ENCODE measurements at places on chromosomes 2 and 18.

DNA sequence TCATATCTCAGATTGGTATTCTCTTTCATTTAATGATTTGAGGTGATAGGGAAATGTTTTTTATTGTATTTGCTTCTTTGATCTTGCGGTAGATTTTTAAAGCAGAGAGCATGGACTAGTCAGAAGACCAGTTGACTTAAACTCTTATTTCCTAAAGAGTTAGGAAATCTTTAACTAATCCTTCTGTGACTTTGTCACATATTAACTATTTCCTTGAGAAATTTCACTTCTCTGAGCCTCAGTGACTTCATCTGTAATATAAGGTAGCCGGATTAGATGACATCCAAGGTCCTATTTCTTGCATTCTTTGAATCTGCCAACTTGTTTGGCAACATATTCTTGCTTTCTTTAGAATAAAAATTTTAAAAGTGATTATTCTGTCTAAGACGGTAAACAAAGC, 55.6 kb downstream of the MTX2 start:
- no peak for DNase-seq

GRCh38 chr2:189386741-189387140, 54.5 kb upstream of the WDR75 start:
- no peak for DNase-seq

DNA sequence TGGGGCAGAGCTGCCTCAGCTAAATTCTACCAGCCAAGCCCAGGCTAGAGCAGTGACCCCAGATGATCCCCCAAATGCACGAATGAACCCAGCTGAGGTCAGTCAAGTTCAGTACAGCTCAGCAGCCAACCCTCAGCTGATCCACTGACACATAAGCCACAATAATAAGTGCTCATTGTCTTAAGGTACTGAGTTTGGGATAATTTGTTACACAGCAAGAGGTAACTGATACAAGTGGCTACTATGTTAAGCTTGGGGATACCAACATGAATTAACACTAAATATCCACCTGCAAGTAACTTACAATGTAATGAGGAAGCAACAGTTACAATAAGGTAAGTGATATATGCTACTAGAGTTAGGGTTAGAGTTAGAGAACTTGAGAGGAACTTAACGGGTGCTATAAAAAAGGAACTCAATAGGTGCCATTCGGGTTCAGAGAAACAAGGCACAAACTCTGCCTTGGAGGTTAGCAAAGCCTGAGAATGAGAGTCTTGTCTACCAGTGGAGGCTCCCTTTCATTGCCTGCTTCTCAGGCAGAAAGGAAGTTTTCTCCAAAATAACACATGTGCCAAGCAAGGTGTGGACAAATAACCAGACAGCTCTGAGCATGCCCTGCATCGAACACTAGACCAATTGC, 189.4 kb downstream of the ARL4C start:
- DNase-seq = no peak

GRCh38 chr2:232368311-232368731, 10.2 kb upstream of the ALPP start:
- no peak for DNase-seq

- peak; percentile 80 for DNase-seq
These were observed 44.3 kb downstream of the SERTAD2 start for GRCh38 chr2:64609227-64609941.

DNA sequence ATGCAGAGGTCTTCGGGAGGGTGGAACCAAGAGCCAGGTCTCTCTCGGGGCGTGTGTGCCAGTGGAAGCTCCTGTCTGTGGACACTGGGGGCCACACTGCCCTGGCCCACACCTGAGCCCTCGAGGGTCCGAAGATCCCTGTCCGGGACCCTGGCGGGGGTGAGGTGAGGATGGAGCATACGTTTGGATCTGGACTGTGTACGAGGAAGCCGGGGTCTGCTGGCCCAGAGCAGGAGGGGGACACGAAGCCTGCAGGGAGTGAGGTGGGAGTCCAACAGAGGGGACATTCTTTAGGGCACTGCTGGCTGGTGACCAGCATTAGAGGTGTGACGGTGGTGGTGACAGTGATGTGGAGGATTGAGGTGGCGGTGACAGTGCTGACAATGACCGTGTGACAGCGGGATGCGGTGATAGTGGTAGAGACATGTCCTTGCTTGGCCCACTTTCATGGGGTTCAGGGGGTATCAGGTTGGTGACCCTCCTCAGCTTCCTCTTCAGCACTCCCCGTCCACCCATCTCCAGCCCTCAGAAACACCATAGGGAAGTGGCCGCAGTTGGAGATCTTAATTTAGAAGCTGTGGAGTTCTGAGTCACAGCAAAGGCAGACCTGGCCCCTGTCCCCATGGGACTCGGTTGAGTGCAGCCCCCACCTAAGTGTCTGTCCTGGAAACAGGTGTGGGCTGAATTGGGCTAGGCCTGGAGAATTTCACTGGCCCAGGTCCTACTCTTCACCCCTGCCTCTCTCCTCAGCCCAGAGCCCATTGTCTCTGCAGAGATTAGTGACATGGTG, 252.0 kb downstream of the DYSF start:
- DNase-seq = no peak

GRCh38 chr2:221337957-221338685, 234.0 kb downstream of the EPHA4 start:
- no peak for DNase-seq

- no peak for DNase-seq
These were observed 42.5 kb downstream of the TEX44 start for GRCh38 chr2:231634951-231635875.

GRCh38 chr18:49026501-49027373, 76.0 kb upstream of the SMAD7 start:
- no peak for DNase-seq

DNA sequence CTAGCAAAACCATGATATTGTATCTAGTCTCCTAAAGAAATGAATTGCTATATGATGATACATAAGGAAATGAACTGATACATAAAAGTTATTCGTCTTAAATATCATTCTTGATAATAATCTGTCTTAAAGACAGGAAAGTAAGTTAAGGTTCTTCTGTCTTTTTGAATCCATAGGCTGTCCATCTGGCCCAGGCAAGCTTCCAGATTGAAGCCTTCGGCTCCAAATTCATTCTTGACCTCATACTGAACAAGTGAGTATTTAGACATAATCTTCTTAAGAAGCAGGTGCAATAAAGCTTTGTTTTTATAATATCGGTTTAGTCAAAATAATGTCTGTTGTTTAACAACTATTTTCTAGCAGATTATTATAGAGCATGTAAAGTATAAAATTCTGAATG, 37.7 kb downstream of the ADAM23 start:
- no peak for DNase-seq

DNA sequence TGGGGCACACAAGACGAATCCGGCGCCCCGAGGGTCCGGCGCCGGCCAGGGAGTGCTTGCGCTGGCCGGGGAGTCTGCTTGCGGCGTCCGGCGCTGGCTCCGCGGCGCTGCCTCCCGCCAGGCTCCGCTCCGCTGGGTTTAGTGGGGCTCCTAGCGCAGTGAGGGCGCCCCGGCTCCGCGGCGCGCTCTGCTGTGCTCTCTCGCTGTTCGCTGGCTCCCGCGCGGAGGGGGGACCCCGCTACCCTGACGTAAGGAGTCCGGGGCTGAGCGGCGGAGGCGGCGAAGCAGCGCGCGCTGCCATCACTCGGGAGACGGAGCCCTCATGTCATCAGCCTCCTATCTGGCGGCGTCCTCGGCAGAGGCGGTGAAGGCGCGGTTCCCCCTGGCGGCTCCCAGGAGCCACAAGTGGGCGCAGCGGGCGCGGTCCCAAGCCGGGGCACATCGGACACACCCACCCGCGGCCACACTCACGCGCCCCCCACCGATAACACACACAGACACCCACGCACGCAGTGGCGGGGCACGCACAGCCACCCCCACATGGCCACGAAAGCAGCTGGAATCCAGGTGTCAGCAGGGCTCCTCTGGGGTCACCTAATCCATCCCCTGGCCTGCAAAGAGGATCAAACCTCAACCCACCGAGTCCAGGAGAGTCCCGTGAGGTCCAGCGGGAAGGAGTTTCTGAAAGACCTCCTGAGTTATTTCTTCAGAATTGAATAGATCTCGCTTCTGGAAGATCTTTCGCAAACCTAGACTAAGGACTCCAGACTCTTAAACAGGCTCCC, at the start of gene C1QL2:
C1QL2 (minus strand) TSS at position 189 of the 785 bp plus-strand sequence. CDS start 482 bp downstream, outside the sequence.
- DNase-seq = peak; percentile 69

DNA sequence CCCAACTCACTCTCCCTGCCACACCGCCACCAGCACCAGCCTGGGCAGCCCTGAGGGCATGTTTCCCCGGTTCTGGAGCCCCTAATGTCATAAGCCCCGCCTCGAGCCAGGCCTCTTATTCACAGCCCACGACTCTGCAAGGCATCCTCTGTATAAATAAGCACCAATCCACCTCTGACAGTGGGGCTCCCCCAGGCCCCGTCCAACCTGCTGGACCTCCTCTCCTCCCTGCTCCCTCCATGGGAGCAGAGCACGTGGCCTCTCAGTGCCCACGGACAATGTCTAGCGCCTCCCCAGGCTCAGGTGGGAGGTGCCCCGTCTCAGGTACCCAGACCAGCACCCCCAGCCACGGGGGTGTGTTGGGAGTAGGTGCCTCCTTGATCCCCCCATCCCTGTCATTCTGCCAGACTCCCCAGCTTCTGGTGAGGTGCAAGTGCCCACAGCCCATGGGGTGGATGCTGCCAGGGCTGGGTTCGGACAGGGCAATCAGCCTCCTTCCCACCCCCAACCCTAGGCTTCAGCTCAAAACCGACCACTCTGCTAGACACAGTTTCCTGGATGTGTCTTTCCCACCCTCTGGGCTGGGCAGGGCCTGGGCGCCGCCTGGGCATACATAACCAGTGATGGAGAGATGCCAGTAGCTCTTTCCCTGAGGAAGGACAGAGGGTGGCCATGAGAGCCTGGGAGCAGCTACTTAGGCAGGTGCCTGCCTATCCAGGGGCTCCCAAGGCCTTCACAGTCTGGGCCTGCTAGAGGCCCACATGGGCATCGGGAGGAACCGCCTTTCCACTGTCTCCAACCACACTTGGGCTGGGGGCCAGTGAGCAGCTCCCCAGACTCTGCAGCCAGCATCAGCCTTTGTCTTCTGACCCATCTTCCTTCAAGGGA, 1.6 kb upstream of the ADRA2B start:
- no peak for DNase-seq

GRCh38 chr2:196956069-196956468, 29.6 kb upstream of the PGAP1 start:
- DNase-seq = no peak

DNA sequence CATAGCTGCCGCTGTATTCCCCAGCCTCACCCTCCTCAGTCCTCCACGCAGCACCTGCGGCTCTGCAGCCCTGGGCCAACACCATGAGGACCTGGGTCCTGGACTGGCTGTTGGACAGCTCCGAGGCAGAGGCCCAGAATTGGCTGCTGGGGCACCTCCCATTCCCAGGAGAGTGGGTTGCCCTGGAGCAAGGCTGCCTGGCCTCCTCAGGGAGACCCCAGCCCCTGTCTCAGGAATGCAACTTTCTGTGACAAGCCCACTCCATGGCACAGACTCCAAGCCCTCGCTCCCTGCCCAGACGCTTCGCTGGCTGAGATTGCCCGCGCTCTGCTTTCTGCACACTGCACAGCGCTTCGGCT, 33.0 kb downstream of the CYP26B1 start:
- DNase-seq = no peak

DNA sequence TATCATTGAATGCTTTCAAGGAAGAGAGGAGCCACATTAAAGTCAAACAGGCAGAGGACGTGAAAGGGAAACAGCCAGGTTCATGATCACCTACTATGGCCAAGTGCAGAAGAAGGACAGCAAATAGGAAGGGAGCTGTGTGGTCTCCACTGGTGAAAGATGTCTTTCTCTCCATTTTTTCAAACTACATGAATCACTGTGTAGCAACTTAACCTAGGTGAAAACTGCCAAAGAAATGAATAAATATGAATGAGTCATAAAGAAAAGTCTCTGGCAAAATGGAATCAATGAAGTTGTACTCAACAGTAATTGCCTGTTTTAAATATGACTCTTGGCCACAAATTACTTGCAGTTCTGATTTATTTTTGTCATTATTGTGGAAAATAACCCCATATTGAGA, 452.6 kb upstream of the PKDCC start:
- DNase-seq = no peak

DNA sequence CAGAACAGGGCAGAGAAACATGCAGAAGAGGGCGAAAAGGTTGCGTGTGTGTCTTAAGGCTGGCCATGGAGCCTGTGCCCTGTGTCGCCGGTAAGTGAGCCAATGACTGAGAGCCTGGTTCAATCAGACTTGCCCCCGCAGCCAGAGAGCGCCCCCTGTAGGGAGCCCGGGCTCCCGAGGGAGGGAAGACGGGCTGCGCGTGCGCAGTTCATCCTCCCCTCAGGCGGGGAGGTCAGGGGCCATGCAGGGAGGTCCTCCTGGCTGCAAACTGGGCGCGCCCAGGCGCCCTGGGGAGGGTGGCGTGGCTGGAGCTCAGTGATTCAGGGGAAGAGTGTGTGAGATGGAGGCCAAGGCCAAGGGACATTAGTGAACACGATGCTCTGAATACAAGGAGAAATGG, 276.6 kb downstream of the PHLPP1 start:
- no peak for DNase-seq
